CD4-positive, CD25-positive, alpha-beta regulatory T cell (primary cell): ENCODE measurements at places on chromosomes 12 and 14. TPM values are rescaled to one million over a fixed set of nuclear protein-coding genes. Genes with fewer than 3 reads are reported as not detected.

DNA sequence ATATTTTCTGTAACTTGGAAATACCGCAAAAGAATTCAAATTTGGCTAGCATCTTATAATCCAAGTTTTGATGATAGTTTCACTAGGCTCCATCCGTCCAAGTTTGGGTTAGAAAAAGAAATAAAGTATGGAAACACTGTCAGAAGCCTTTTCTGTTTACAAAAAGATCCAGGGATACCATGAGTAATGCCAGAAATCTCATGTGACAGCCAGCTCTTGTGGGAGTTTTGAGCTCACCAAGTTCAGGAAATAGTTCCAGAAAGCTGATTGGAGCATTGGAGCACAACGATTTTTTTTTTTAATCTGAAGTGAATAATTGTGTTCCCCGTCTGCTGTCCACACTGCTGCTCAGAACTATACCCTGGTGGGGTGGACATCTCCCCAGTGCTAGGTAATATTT, 229.7 kb upstream of the NPAS3 start:
- no peak for DNase-seq

DNA sequence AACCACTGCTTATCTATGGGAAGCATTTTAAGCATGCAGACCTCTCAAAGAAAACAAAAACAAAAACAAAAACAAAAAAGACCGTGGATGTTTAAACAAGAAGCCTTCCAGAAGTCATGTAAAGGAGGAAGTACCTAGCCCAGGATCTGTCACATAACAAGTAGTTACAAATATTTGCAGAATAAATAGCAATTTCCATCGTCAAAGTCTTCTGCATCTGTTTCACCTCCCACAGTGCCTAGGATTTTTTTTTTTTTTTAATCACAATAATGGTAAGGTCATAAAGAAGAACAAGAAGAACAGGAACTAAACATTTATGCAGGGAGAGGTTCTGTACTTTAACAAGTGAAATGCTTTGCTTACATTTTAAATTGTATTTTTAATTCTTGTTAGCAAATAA, 2.4 kb upstream of the STXBP6 start:
- DNase-seq = no peak

RESF1 gene
- total RNA-seq = 282 TPM

DNA sequence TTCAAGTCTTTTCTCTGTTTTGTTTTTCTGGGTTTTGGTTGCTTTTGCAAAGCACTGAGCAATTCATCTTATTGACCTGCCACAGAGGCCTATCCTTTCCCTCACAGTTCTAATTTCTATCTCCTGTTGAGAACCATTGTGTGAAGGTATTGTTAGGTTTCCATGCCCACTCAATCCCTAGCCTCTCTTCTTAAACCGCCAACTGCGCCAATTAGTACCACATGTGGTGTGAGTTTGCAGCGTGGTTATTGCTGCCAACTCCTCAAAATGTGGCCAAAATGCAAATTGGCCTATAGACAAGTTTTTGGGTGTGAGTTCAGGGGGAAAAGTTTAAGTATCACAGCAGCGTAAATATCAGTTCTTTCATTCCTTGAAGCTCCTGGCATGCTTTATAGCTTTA, 232.6 kb downstream of the FLRT2 start:
- no peak for DNase-seq

DNA sequence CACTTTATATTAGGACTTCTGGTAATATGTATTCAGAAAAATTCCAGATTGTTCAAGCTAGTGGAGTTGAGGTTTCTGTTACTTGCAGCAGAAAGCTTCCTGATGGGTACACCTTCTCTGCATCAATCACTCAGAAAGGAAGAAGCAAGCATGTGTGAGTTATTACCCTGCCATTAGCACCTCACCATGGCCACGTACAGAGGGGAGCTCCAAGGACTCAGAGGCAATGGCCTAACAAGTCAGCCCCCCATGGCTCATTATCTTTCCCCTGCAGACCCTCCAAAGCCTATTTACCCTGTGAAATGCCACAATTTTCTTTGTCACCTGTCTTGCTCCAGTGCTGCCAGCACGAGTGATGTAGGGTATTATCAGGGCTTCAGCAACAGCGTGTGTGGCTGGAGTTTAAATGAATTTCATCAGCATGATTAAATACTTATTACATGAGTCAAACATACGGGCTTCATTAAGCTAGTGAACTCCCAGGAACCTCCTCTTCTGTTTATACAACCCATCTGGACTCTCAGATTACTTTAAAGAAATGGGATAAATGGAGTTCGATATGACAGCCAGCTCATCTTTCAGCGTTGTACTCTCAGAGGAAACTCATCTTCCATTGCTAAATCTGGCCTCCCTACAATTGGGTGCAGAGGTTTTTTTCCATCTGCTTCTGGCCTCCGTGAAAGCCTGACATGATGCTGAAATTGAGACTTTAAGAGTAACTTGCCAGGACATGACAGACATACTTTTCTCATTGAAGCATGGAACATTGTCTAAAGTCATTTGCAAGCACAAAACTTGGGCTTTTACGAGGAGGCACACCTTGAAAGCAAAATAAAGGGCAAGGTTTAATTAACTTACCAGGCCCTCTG, 135.9 kb downstream of the TMEM30B start:
- no peak for DNase-seq

DNA sequence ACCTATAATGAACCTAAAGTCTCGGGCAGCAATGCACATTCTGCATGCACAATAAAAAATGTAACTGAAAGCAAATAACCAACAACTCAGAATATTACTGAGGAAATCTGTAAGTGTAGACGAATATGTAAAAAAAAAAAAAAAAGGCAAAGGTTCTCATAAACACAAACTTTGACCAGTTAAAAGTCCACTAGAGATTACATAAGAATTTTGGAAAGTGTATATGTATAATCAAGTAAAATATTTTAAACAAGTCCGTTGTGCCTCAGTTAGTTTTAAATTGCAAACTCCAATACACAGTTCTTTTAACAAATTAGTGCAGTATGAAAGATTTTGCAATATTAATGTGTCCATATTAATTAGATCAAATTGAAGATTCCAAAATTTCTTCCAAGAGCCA, 35.3 kb upstream of the PAPOLA start:
- no peak for DNase-seq

GRCh38 chr12:101563212-101563611, 31.6 kb upstream of the MYBPC1 start:
- no peak for DNase-seq

DNA sequence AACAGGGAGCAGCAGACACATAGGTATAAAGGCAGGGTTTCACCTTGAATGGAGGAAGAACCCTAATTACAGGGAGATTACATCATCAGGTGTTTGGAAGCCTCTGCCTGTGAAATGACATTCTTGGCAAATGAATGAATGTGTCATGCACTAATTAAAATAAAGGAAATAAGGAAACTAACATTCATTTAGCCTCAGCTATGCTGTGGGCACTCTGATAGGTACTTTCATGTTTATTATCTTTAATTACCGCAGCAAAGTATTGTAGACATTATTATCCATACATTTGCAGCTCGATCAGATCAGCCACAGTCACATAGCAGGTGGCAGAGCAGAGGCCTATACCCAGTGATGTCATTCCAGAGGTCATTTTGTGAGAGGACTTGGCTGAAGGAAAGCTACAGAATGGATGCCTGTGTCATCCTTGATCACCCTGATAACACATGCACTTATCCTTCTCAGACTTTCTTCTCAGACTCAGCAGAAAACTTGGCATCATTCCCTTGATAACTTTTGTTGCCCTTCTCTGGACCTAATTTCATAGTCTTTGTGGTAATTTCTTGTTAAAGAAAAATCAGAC, 18.4 kb downstream of the ZNF664 start:
- no peak for DNase-seq

- no peak for DNase-seq
These were observed 4.5 kb upstream of the CDKN3 start for GRCh38 chr14:54392131-54392859.

MTERF2 gene
- 9.9 TPM for total RNA-seq

OR6C6 gene
- total RNA-seq = not detected
